ENCODE measurements at places on chromosomes 2 and 18.

DNA sequence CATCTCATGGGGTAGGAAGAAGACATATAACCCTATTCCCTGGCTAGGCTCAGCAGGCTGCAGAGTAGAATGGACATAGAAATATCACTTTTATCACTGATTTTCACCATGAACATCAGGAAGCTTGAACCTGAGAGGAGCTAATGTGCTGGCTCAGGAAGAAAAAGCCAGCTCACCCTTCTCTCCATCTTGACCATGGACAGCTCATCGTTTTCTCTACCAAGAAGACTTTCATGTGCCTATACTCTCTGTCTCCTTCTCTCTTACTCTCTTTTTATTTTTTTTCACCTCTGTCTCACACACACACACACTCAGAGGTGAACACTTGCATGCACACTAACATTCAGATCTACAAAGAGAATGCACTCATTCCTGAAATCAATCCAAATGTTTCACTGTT lies 372.8 kb upstream of the CNTNAP5 start:
- DNase-seq, result no peak

GRCh38 chr2:4900861-4901770 lies 791.1 kb upstream of the SOX11 start:
- no peak for DNase-seq

GRCh38 chr2:45808294-45808800 lies 156.9 kb downstream of the PRKCE start:
- DNase-seq, result no peak

DNA sequence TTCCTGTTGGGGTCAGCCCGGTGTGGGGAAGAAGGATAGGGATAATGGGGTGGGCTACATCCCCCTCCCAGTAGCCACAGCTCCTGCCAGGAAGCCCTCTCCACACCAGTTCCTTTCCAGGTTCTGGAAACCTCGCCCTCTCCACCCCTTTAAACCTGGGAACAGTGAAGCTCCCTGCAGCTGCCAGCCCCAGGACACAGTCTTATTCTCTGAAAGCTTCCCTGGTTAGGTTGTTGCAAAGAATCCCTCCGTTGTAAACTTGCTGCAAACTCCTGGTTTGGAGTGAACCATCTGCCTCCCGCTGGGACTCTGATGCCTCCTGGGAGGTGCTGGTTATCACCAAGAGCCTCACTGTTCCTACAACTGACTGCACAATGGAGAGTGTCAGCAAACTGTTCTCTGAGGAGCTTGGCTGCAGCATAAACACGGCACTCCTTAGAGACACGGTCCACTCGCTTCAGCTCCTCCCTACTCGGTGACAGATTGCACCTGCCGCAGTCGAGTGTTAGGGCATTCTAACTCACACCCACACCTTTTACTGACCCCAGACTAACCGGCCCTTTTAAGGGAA lies 261.8 kb upstream of the RAB6C start:
- DNase-seq, result no peak

GRCh38 chr2:72938455-72938854 lies 21.1 kb downstream of the EMX1 start:
- no peak for DNase-seq

DNA sequence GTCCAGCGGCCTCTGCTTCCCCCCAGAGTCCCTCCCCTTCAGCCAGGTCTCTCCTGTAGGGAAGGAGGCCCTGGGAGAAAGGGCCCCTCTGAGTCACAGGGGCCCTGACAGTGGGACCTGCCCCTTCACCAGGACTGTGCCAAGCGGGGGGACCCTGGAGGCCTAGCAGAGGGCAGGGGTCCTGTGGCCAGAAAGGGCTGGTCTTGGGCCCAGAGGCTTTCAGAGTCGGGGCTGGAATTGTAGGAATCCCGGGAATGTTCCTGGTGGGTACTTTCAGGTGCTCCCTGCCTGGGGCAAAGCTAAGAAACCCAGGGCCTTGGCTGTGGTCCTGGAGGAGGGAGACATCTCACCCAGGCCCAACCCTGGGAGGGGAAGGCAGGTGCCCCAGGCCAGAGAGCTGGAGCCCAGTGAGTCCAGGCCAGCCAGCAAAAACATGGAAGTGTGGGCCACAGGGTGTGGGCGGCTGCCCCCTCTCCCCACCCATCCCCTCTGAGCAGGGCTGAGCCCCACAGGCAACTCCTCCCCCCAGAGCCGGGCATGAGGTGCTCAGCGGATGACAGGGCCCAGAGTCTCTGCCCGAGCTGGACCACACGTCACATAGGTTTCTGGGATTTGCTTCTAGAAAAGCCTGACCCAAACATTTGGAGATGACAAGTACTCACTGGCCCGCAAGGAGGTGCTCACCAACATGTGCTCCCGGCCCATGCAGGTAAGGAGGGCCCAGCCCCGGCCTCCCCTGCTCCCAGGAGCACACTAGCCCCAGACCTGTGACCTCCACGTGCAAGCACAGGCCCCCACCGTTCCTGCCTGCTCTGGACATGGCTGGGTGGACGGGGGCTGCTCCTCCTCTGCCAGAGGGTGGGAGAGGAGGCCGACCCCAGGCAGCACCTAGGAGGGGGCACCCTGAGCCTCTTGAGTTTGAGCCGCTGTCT lies 48.2 kb upstream of the ALPP start:
- DNase-seq, result no peak

Data from Panc1 (cell line).